ENCODE measurements at places on chromosomes 1 and 21. TPM values are rescaled to one million over a fixed set of nuclear protein-coding genes. Genes with fewer than 3 reads are reported as not detected.

DNA sequence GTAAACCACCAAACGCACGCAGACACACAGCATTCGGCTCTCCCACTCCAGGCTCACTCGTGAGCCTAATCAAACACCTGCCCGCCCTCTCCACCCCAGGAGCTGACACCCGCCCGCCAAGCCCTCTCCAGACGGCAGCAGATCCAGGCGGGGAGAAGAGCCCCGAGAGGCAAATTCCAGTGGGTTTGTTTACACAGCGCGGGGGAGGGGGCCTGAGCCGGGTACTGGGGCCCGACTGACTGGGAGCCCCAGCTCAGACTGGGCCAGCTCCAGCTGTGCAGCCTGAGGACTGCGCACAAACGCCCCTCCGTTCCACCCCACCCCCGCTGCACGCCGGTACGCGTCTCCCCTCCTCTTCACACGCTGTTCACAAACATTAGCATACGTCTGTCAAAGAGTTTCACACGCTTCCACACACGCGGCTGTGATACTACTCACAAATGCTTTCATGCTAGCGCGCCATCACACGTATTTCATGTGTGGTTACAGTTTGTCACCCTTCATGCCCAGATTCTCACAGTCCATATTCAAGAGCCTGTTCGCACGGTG is 1.0 kb upstream of the EFNA1 start:
- peaks cover 24% of the 10 kb centered on the region for H3K27me3 ChIP-seq
- peak overlapping the region; percentile 3 for H3K27ac ChIP-seq
- H3K4me3 ChIP-seq: peak overlapping the region; percentile 94
- peak; percentile 15 for DNase-seq
- no peaks in the 10 kb centered on the region for H3K36me3 ChIP-seq

GRCh38 chr1:235403593-235403992 is 36.4 kb downstream of the TBCE start:
- H3K27ac ChIP-seq: no peak overlapping the region
- H3K27me3 ChIP-seq: no peaks in the 10 kb centered on the region
- no peaks in the 10 kb centered on the region for H3K4me1 ChIP-seq
- no peak overlapping the region for H3K4me3 ChIP-seq
- no peaks in the 10 kb centered on the region for H3K36me3 ChIP-seq

- H3K27me3 ChIP-seq: no peaks in the 10 kb centered on the region
- H3K36me3 ChIP-seq: peaks cover 9% of the 10 kb centered on the region
- no peak overlapping the region for H3K27ac ChIP-seq
- DNase-seq: no peak
- no peaks in the 10 kb centered on the region for H3K4me1 ChIP-seq
- H3K4me3 ChIP-seq: no peak overlapping the region
Observed at GRCh38 chr1:173100476-173101107, 49.9 kb upstream of the TNFSF18 start.

GRCh38 chr1:172893146-172893841 is 157.4 kb downstream of the TNFSF18 start:
- H3K36me3 ChIP-seq: no peaks in the 10 kb centered on the region
- no peak for DNase-seq
- no peak overlapping the region for H3K27ac ChIP-seq
- H3K27me3 ChIP-seq: no peaks in the 10 kb centered on the region
- peak overlapping the region; percentile 4 for H3K4me3 ChIP-seq
- peaks cover 23% of the 10 kb centered on the region for H3K4me1 ChIP-seq

The LTN1 gene
- 19.5 TPM for polyA plus RNA-seq

- no peak for DNase-seq
- H3K4me1 ChIP-seq: no peaks in the 10 kb centered on the region
- no peaks in the 10 kb centered on the region for H3K36me3 ChIP-seq
- no peak overlapping the region for H3K27ac ChIP-seq
Observed at GRCh38 chr21:34242973-34243372, 120.8 kb upstream of the KCNE2 start.

GRCh38 chr1:24828887-24829192 is 83.6 kb downstream of the CLIC4 start:
- DNase-seq: no peak
- no peaks in the 10 kb centered on the region for H3K36me3 ChIP-seq
- H3K4me1 ChIP-seq: peaks cover 36% of the 10 kb centered on the region
- H3K27me3 ChIP-seq: no peaks in the 10 kb centered on the region

- no peaks in the 10 kb centered on the region for H3K36me3 ChIP-seq
- H3K27ac ChIP-seq: no peak overlapping the region
- H3K4me3 ChIP-seq: no peak overlapping the region
Observed at GRCh38 chr1:75587692-75588091, 23.2 kb downstream of the SLC44A5 start.

DNA sequence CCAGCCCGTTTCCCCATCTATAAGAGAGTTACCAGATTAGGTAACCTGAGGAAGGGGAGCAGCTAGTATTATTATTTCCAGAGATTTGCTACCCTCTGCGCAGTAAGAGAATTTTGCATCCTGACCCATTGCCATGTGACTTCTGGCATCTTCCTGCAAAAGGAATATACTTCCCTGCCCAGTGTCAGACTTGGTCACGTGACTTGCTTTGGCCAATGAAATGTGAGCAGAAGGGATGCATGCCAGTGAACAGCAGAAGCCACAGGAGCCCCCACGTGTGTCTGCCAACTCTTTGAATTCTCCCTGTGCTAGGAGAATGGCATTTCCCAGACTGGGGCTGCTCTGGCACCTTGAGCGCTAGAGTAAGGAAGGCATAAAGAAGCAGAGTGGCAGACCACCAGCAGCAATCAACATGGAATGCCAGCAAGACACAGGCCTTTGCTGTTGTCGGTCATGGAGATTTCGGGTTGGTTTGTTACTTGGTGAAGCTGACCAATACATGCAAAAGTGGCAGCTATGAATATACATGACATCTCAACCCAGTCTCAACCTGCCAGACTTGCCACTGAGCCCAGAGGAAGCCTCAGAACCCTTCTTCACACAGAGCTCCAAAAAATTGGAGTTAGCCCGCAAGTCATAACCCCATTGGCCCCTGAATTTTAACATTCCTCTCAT is 26.4 kb upstream of the SDHB start:
- H3K4me1 ChIP-seq: no peaks in the 10 kb centered on the region
- H3K27me3 ChIP-seq: no peaks in the 10 kb centered on the region
- no peak overlapping the region for H3K27ac ChIP-seq
- H3K4me3 ChIP-seq: no peak overlapping the region
- H3K36me3 ChIP-seq: no peaks in the 10 kb centered on the region

- no peaks in the 10 kb centered on the region for H3K27me3 ChIP-seq
- H3K4me3 ChIP-seq: no peak overlapping the region
- no peaks in the 10 kb centered on the region for H3K4me1 ChIP-seq
- H3K36me3 ChIP-seq: no peaks in the 10 kb centered on the region
- no peak overlapping the region for H3K27ac ChIP-seq
- no peak for DNase-seq
Observed at GRCh38 chr1:172289448-172289847, 131.0 kb upstream of the C1orf105 start.

The LCE1A gene
- polyA plus RNA-seq: not detected

GRCh38 chr1:181704546-181704945 is 221.2 kb downstream of the CACNA1E start:
- no peak overlapping the region for H3K27ac ChIP-seq
- H3K4me3 ChIP-seq: no peak overlapping the region

DNA sequence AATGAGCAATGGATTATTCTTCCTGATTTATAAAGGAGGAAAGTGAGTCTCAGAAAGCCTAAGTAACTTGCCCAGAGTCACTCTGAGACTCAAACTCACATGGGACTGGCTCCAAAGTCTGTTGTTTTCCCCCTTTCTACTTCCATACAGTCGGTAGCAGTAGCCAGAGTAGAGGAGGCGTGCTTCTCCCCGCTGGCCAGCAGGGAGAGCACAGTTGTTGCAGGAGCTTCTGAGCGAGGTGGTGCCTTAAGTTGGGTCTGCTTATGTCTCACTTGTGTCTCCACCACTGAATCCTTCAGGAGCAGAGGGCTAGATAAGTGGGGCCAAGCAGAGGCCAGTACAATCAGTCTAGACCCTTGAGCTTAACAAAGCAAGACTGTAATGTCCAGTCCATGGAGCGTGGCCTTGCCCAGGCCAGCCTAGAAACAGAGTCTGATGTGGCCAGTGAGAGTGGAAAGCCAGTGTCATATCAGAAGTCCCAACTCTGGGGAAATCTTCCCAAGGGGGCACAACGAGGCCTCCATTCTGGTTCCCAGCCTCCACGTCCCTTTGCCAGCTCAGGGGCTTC is 181.9 kb downstream of the ZSCAN20 start:
- peaks cover 11% of the 10 kb centered on the region for H3K27me3 ChIP-seq
- no peak overlapping the region for H3K4me3 ChIP-seq
- H3K4me1 ChIP-seq: no peaks in the 10 kb centered on the region
- no peak overlapping the region for H3K27ac ChIP-seq
- DNase-seq: no peak
- no peaks in the 10 kb centered on the region for H3K36me3 ChIP-seq

DNA sequence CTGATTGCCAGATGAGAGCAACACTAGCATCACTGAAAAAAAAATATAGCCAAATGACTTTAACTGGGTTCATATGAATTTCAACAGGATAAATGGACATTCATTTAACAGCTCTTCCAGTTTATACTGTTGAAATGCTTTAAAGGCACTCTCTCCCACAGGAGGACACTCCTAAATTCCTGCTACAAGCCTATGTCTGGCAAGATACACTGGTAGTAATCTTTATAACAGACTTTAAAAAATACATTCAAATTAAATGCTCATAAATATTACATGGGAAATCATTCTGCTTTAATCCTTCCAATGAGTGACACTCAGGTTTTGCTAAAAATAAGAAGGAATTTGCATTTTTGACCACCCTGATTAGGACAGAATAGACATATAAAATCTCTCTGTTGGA is 526.7 kb upstream of the ADAMTS5 start:
- H3K36me3 ChIP-seq: no peaks in the 10 kb centered on the region
- H3K4me3 ChIP-seq: no peak overlapping the region
- DNase-seq: no peak
- H3K27ac ChIP-seq: no peak overlapping the region

DNA sequence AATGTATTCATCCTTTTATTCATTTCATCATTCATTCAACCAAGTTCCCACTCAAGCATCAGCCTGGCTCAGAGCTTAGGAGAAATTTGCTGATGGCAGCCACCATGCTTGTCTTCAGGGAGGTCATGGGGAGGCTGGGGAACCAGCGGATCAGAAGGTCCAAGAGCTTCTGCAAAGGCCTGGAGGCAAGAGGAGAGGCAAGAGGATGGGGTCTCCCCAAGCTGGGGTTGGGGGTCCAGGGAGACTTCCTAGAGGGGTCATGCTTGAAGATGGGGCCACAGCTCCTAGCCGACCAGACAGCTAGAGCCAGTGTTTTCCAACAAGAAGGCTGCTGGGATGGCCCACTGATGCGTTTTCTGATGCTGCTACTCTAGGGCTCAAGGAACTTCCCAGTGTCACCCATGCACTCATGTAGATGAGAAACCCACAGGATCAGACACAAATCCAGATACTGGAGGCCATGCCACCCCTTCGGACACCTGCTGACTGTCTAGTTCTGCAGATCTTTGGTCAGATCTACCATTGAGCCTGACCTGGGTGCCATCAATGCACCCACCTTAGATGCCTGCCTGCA is 315.2 kb downstream of the AJAP1 start:
- H3K27ac ChIP-seq: no peak overlapping the region
- H3K4me1 ChIP-seq: no peaks in the 10 kb centered on the region
- no peak overlapping the region for H3K4me3 ChIP-seq
- no peaks in the 10 kb centered on the region for H3K27me3 ChIP-seq
- no peak for DNase-seq
- no peaks in the 10 kb centered on the region for H3K36me3 ChIP-seq

DNA sequence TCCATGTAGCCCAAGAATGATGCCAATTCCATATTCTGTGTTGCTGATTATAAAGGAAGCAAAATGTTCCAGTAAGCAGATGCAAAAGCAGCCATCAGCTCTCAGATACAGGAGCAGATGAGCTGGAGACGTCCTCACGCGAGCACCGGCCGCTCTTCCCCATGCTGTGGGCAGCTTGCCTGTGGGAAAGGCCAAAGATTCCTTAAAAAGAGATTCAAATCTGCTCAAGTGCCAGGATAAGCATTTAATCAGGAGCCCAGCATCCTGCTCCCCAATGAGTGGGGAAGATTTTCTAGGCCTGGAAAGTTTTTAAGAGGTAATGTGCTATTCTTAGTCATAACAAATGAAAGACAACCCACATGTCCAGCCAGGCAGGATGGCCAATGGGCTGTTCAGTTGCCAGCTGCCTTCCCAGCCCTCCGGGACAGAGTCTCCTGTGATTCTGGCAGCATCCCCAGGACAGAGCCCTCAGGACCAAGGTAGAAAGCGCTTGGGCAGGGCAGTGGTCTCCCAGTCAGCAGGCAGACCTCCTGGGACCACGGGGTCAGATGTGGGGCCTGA is 108.2 kb upstream of the TMPRSS2 start:
- no peak overlapping the region for H3K27ac ChIP-seq
- DNase-seq: no peak
- H3K4me1 ChIP-seq: peaks cover 5% of the 10 kb centered on the region
- H3K4me3 ChIP-seq: no peak overlapping the region
- no peaks in the 10 kb centered on the region for H3K36me3 ChIP-seq

The TRPM2 gene
- polyA plus RNA-seq: 3.6 TPM

The TRIM62 gene
- polyA plus RNA-seq: 6.1 TPM

DNA sequence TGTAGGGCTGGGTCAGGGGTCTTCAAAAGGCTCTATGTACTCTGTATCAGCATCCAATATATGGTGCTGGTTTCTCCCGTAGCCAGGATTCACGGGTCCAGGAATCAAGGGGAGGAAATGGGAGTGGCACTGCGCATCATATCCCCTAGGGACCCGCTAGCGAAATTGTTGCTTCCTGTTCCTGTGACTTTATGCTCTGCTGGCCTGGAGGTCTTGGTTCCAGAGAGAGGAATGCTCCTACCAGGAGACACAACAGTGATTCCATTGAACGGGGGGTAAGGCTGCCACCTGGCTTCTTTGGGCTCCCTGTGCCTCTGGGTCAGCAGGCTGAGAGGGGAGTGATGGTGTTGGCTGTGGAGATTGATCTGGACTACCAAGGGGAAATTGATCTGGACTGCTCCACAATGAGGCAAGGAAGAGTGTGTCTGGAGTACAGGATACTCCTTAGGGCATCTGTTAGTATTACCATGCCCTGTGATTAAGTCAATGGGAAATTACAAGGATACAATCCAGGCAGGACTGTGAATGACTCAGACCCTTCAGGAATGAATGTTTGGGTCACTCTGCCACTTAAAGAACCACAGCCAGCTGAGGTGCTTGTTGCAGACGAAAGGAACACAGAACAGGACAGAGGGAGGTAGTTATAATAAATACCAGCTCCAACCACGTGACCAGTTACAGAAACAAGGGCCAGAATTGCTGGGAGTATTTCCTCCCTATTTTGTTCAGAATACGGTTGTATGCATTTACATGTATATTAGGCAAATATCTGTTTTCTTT is 10.2 kb downstream of the SPSB1 start:
- peak overlapping the region; percentile 55 for H3K4me3 ChIP-seq
- H3K36me3 ChIP-seq: no peaks in the 10 kb centered on the region
- no peaks in the 10 kb centered on the region for H3K27me3 ChIP-seq
- no peak for DNase-seq
- peaks cover 43% of the 10 kb centered on the region for H3K4me1 ChIP-seq

The SELP gene
- polyA plus RNA-seq: 0.70 TPM

- H3K36me3 ChIP-seq: no peaks in the 10 kb centered on the region
- no peak for DNase-seq
- no peak overlapping the region for H3K27ac ChIP-seq
- peaks cover 6% of the 10 kb centered on the region for H3K4me1 ChIP-seq
Observed at GRCh38 chr1:47984175-47984789, 12.9 kb downstream of the TRABD2B start.
